ENCODE measurements at places on chromosomes 5 and 9.

GRCh38 chr5:322942-323879, 1.7 kb downstream of the AHRR start:
- DNase-seq = no peak

DNA sequence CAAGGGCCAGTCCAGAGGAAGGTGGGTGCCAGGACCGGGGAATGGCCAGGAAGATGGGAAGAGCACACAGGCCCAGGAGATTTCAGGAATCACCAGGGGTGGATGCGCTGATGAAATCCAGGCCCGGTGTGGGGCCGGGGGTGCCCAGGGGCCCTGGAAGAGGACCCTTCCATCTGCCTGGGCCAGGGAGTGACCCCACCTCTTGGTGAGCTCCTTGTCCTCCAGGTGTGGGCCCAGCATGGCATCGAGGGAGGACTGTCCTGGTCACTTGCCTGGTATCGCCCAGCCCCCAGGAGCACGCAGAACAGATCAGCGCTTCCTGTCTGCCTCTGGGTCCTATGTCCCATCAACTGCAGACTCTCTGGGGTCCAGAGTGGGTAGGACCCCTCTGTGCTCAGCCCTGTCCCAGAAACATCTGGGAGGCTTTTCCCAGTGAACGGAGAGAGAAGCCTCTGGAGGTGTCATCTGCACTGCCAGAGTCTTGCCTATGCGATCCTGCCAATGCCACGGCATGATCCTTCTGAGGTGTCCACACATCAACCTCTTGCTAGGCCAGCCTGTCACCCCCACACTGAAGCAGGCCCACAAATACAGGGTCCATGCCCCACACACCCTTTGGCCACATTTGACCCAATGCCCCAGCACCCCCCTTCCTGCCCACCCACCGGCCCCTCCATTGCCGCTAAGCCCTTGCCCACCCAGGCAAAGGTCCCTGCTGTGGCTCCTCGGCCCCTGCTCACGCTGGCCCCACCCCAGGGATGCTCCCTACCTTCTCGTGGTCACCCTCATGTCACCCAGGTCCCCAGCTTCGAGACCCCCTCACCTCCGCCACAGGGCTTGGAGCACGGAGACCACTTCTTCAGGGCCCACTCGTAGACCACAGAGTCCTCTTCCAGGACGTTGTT, 67.2 kb downstream of the ZNF354C start:
- no peak for DNase-seq

- DNase-seq = no peak
Observed at GRCh38 chr5:93611976-93612854, 29.2 kb downstream of the NR2F1 start.

- DNase-seq = no peak
Observed at GRCh38 chr5:177008716-177009115, 2.1 kb upstream of the UIMC1 start.

DNA sequence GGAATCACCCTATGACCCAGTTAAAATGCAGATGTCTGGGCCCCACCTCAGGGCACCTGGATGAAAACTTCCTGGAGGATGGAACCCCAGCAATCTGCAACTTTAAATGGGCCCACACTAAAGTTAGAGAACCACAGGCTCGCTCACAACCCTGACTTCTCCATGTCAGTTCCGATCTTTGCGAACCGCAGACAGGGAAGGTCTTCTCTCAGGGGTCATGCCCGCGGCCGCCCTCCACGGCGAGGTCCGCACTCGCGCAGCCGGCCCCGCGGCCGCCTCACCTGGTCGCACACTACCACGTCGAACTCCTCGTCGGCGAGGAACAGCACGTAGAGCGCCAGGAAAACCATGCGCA, 499 bp downstream of the ALG2 start:
- no peak for DNase-seq

GRCh38 chr9:117987945-117988344, 283.7 kb downstream of the TLR4 start:
- no peak for DNase-seq

DNA sequence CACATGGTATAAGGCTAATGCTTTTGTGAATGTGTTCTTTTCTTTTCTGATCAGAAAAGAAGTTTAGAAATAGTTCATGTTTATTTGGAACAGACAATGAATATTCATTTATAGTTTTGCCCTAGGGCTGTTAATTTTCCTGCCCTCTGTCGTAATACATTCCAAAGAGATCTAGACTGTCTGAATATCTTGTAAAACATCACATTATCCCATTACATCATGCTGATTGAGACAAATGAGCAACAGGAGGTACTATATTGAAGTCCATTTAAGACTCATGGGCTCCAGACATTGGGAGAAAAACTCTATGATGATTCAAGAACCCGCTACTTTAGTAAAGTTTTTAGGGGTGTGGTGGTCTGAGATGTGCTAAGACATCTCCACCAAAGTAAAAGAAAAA, 121.2 kb upstream of the MAP1B start:
- no peak for DNase-seq

DNA sequence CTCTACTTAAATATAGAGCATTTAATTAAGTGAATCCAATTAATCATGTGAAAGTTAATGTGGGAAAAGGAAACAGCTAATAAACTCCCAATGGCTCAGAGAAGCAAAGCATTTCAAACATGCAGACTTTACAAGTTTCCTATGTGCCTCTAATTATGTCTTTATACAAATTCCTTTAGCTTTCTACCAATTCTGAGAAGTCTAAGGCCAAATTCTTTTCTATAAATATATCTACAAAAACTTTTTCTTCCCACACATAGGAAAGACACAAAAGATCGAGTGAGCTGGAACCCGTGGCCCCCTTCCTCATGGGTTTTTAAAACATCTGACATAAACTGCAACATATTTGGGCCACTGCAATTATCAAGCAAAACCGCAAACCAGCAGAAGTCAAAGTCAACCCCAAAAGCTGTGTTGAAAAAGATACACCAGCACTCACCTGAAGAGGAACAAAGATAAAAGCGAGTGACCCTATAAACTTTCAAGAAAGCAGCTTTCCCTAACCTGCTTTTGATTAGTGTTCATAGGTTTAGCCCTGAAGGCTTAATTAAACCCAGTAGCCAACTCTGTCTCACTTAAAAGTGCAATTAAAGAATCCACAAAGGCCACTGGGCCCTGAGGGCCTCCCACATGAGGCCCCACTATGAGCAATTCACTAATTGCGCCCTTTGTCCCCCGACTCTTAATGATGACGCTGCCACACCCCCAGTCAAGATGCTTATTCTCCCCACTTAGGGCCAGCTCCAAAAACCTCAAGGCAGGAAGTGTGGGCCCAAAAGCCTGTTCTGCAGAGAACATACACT, 12.1 kb downstream of the SEMA5A start:
- no peak for DNase-seq

- no peak for DNase-seq
Observed at GRCh38 chr5:172821340-172821985, 12.6 kb upstream of the ERGIC1 start.

GRCh38 chr5:94196953-94197352, 421.5 kb downstream of the KIAA0825 start:
- DNase-seq = no peak

DNA sequence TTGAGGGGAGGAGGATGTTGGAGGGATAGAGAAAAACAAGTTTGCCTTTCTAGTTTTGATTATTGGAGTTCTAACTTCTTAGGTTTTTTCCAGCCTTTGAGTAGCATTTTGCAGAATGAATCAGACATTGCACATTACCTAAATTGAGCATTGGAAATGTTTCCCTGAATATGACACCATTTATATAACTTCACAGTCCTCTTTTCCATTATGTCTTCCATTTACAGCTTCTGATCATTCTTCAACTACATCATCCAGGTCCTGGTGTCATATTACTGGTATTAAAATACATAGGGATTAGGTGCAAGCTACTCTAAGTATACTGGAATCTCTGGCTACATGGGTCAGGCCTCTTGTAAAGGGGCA, 286.1 kb downstream of the ARHGAP26 start:
- DNase-seq = no peak

GRCh38 chr5:52469420-52469819, 318.3 kb upstream of the ITGA1 start:
- no peak for DNase-seq

DNA sequence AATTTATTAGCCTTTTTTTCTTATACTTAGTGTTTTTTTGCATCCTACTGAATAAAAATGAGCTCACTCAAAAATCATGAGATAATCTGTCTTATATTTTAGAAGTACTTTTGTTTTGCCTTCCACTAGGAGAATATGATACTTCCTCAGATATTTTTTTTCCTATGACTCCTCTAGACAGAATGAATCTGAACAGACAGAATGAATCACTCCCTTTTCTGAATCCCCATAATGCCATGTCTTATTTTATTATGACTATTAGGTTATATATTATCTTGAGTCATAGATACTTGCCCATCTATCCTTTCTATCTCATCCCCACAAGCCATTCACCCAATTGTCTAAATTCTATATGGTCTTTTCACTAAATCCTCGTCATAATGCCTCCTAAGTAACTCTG, 134.6 kb downstream of the BRINP1 start:
- DNase-seq = no peak

DNA sequence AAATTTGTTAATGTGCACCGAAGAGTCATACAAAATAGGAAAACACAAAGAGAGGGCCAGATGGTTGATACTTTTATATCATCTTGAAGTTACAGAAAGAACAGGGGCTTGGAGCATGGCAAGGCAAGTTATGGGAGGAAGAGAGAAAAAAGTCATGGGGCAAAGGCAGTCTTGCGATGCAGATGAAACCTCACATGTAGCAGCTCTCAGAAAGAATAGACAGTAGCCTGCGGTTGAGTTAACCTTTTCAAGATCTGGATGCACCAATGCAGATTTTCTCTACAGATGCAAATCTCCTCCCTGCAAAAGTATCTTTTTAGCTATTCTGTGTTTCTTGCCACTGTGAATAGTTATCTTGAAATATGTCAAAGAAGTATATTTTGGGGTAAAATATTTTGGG, 243.9 kb downstream of the TMEM167A start:
- no peak for DNase-seq

DNA sequence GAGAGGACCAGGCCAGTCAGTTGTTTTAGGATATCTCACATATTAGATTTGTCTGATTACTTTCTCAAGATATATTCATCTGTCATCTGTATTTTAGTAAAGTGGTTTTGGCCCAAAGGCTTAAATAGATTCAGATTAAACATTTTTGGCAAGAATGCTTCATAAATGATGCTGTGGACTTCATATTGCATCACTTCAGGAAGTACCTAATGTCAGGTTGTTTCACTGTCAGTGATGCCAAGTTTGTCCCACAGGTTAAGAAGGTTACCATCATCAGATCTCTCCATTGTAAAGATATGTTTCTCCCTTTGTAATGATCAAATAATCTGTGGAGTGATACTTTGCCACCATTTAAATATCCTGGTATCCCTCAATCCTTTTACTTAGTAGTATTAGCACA, 37.3 kb downstream of the ERCC6L2 start:
- no peak for DNase-seq

DNA sequence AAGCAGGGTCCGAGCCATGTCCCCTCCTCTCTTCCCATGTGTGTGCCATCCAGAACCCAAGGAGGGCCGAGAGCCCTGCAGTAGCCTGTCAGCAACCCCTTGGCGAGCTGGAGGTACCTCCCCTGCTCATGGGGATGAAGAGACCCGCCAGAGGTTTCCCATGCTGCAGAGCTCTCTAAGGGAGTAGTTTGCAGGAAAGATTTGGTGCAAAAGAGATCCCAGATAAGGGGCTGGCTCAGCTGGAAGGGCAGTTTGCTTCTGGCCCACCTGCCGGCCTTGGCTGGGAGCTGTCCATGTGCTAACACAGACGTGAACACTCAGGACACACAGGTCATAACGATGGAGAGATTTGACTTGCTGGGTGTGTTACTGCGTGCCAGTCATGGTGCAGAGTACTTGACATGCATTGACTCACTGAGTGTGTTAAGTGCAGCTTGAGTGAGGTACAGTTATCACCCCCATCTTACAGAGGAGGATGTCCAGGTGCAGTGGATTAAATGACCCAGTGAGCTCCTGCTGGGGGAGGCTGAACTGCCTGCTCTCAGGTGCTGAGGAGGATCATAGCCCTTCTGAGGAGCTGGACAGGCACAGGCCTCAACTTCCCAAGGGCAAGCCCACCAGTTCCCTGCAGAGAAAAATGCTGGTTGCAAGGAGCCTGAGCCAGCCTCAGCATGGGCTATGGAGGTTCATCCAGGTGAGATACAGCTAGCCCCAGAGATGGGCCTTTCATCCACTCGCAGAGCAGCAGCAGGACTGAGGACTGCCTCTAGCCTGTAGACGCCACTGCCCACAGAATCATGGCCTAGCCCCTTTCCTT, 6.3 kb upstream of the SLC25A48 start:
- DNase-seq = no peak

DNA sequence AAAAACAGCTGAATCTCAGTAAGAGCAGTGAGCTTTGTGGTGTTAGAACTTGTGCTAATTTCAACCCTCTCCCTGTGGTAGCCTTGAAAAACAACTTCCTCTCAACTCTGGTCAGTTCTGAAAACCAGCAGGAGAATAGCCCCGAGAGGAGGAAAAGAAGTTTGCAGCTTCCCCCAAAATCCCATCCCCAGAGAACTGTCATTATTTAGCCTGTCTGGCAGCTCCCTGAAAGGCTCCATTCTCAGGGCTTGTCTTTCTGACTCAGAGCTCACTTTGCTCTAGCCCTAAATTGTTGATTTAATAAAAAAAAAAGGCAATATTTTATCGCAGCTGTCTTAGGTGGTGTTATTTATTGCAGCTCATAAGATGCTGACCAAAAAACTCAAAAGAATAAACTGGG, 11.4 kb upstream of the SLC45A2 start:
- no peak for DNase-seq

DNA sequence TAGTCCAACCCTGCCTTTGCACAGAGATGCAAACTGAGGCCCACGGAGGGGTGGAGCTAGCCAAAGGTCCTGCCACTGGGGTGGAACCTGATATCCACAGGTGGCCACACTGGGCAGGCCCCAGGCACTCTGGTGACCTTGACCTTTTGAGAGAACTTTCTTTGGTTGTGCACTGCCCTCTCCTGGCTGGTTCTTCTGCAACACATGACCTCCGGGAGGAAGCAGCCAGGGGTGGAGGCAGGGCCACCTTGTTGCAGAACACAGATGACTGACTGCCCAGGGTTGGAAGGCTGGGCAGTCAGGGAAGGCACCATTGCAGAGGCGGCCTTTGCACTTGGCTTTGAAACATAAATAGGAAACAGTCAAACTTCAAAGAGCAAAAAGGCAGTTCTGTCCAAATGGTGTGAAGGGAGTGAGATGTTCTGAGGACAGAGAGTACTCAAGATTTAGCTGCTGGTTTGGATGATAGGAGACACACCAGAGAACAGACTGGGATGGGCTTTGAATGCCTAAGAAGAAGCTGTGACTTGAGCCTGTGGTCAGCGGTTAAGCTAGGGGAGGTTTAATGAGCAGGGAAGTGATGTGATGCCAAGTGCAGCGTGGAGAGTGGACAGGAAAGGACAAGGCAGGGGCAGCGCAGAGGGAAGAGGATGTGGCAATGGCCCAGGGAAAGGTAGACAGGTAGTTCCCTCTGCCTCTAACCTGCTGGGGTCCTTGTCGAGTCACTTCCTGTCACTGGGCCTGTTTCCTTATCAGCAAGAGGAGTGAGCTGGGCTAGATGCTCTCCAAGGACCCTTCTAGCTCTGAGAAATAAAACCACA, 6.8 kb upstream of the TCOF1 start:
- no peak for DNase-seq

GRCh38 chr5:84724683-84725082, 340.0 kb upstream of the EDIL3 start:
- DNase-seq = no peak

Measured in stimulated activated CD8-positive, alpha-beta memory T cell treated with anti-CD3 and anti-CD28 coated beads, Interleukin-4, amount 100 ng/mL, for 1 hour (primary cell).